Activated CD8-positive, alpha-beta memory T cell treated with anti-CD3 and anti-CD28 coated beads, Interleukin-2, amount 10 ng/mL, durations not matched to agents 7 days and 5 days (primary cell): ENCODE measurements at places on chromosomes 4 and X. TPM values are rescaled to one million over a fixed set of nuclear protein-coding genes. Genes with fewer than 3 reads are reported as not detected.

GRCh38 chr4:147707892-147708672 lies 23.8 kb upstream of the ARHGAP10 start:
- DNase-seq, result peak; percentile 53

- no peak for DNase-seq
Measured at GRCh38 chr4:95092766-95093165, 335.0 kb downstream of the BMPR1B start.

DNA sequence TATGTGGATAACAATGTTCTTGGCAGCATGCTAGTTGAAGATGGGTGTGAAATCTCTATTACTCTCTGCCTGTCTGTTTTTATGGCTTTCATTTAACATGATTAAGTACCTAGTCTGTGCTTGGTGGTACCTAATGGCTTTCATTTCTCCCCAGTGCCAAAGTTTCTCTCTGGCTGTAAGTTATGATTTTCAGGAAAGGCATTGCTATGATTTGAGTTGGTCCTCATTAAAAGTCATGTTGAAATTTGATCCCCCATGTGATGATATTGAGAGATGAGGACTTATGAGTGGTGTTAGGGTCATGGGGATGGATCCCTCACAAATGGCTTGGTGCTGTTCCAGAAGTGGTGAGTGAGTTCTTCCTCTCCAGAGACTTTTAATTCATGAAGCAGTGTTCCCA lies 162.4 kb upstream of the IL15 start:
- DNase-seq, result no peak

- DNase-seq, result no peak
Measured at GRCh38 chrX:124228849-124229248, 103.6 kb upstream of the TEX13D start.

- no peak for DNase-seq
Measured at GRCh38 chr4:189858435-189858834, 82.2 kb upstream of the FRG1 start.

The ELF4 gene
- 36.2 TPM for total RNA-seq

The CT45A10 gene
- not detected for total RNA-seq
